ENCODE measurements at places on chromosomes 13 and 19.

DNA sequence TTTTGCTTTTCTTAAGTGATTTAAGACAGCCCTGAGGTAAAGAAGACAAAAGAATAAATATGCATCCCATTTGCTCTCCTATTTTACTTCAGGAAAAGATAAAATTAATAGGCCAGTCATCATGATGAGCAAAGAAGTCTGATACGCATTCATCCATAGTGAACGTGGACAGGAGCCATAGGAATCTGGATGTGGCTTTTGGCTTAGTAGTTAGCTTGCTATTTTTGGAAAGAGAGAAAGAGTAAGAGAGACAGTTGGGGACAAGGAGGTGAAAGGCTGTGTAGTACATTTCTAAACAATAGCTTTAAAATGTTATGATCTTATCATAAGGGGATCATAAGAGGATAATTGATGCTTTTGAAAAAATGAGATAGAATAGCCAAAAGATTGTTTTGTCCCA lies 545.2 kb downstream of the IRS2 start:
- no peak for DNase-seq

GRCh38 chr13:40503011-40503410 lies 163.4 kb downstream of the FOXO1 start:
- DNase-seq = no peak

GRCh38 chr19:7257148-7258040 lies 36.8 kb downstream of the INSR start:
- DNase-seq = peak; percentile 29

DNA sequence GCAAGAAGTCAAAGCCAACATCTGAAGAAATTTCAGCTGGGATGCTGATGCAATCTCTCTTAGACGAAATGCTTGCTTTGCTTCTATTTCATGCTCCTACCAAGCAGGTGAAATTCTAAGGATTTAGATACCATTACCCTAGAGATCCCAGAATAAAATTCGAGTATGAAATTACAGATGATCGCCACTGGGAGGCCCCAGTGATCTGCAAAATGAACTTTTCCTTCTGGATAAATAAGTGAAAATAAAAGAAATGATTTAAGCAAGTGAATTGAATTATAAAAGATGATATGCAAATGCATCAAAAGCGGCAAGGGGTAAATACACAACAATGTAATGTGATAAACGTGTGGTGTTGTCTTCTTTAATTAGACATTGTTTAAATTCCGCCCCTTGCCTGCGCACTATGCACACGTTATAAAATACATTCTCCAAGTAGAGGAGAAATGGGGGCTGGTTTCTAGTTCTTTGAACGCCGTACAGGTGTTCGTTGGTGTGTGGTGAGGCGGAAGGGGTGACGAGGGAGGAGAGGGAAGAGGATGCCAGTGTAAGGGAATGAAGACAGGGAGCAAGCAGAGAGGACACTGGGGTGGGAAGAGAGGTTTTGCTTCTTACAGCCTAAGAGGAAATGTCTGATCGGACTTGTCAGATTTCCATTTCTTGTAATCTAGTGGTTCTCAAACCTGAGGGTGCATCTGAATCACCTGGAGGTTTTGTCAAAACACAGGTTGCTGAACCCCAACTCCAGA lies 58.0 kb downstream of the ERCC5 start:
- DNase-seq = no peak

GRCh38 chr13:50079655-50080202 lies 64.5 kb downstream of the KCNRG start:
- no peak for DNase-seq

DNA sequence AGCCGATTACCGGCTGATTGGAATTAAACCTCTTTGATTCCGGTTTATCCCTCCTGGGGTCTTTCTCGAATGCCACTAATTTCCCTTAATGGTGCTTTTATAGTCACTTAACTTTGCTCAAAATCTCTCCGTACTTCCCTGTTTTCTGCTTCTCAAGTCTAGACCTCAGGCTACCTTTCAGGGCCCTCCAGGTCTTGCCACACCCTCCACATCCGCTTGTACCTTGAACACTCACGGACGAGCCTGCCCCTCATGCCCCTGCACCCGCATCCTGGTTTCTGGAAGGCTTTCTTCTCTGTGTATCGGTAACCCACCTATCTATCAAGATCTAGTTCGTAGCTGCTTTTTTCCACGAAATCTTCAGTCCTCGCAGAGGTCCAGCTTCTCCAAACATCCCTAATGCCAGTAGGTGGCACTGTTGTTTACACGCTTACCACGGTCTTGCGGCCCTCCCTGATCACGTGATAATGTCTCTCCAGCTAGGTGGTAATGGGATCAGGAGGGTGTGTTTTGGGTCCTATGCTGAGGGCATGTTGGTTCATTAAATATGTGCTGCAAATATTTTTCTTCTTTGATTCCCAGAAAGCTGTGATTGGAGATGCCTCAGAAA lies 13.8 kb downstream of the ATP12A start:
- DNase-seq = peak; percentile 58

GRCh38 chr13:98801626-98802418 lies 49.4 kb upstream of the SLC15A1 start:
- DNase-seq = no peak

GRCh38 chr19:17467471-17468301 lies 2.6 kb upstream of the SLC27A1 start:
- no peak for DNase-seq

GRCh38 chr19:54383330-54383729 lies 18.6 kb upstream of the LAIR1 start:
- no peak for DNase-seq

- DNase-seq = no peak
Measured at GRCh38 chr13:51494156-51494555, 41.3 kb upstream of the INTS6 start.

DNA sequence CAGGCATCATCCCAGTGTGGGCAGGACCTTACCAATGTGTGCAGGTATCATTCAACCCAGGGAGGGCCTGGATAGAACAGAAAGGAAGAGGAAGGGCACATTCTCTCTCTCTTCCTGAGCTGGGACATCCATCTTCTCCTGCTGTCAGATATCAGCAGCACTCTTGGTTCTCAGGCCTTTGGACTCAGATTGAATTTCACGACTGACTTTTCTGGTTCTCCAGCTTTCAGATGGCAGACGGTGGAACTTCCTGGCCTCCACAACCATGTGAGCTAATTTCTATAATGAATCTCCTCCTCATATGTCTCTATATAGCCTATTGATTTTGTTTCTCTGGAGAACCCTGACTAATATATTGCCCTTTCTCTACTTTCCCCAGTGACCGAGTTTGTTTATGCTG lies 77.3 kb downstream of the OLFM4 start:
- no peak for DNase-seq

- DNase-seq = no peak
Measured at GRCh38 chr19:41876847-41877832, at the start of gene CD79A. TSS of gene CD79A (plus strand) at chr19:41877279. CDS start at chr19:41877305, 26 bp downstream.

DNA sequence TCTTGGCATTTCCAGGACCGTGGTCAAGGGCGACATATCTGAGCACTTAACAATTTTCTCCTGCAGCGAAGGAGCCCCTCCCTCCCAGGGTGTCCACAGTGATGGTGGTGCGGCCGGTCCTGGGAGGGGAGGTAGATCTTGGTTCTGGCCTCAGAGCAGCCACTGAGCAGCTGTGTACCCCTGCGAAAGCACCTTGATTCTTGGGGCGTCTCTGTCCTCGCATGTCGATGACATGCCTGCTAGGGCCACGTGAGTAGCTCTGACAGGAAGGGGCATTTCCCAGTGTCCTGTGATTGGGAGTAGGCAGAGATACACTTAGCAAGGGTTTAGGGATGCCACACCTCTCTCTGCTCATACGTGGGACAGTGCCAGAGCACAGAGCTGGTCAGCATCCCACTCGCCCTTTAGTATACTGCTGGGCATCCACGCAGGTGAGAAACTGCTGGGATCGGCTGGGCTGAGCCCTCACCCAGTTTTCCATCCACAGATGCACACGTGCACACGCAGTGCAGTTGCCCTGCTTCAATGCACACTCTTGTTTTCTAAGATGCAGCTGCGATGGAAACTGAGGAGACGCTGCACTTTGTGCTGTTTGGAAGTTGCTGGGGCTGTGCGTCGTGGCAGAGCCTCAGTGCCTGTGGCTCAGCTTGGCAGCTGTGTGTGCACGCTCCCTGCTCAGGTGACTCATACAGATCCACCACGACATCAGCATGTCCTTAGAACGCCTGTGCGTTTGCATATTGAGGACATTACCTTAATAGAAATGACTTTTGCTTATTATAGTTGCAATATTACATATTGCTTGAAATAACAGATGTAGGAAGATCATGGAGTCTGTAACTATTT lies 66.8 kb downstream of the TEX29 start:
- DNase-seq = no peak

Measured in BE2C (cell line).